Fibroblast of skin of left quadriceps (primary cell): ENCODE measurements at places on chromosomes 1 and 21.

- peak; percentile 88 for DNase-seq
Observed at GRCh38 chr1:225657462-225657989, 4.6 kb upstream of the ENAH start.

DNA sequence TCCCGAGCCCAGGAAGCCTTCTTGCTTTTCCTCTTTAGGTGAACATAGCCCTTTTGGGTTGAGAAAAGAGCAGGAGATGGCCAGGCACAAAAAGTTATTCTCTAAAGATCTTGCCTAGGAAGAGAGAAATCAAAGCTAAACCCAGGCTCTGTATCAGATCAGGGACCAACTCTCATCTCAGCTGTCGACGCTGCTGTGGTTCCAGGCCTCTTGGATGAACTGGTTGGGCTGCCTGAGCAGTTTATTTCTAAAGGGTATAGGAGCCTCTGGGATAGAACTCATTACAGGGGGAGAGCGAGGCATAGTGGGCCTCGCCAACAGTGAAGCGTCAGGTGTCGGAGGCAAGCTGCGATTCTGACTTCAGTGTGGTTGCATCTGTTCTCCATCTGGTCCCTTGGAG is 82.6 kb upstream of the F3 start:
- DNase-seq, result no peak

GRCh38 chr1:232786845-232787455 is 18.3 kb upstream of the MAP10 start:
- DNase-seq, result no peak

DNA sequence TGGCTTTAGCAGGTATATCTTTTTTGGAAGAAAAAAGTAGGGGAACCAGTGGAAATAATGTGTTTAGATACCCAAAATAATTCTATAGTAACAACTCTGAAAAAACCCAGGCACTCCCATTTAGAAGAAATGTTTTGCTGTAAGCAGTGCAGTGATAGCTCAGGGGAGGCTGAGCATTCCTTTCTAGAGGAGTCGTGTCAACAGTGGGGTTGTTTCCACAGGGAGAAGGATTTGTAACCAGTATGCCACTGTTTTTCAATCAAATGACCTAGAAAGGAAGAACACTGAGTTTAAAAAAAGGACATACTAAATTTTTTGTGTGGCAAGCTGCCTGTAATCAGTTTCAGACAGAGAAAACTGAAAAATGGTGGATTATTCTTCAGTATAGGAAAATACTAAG is 2.4 kb downstream of the PGD start:
- DNase-seq, result no peak

GRCh38 chr21:32523988-32524719 is 61.2 kb downstream of the TCP10L start:
- peak; percentile 27 for DNase-seq

- no peak for DNase-seq
Observed at GRCh38 chr1:233960386-233960785, 55.9 kb downstream of the SLC35F3 start.

DNA sequence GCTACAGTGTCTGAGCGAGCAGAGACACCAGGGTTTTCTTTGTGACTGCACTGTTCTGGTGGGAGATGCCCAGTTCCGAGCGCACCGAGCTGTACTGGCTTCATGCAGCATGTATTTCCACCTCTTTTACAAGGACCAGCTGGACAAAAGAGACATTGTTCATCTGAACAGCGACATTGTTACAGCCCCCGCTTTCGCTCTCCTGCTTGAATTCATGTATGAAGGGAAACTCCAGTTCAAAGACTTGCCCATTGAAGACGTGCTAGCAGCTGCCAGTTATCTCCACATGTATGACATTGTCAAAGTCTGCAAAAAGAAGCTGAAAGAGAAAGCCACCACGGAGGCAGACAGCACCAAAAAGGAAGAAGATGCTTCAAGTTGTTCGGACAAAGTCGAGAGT is 2.7 kb downstream of the ZBTB18 start:
- no peak for DNase-seq

- no peak for DNase-seq
Observed at GRCh38 chr21:36551321-36551720, 71.4 kb upstream of the CLDN14 start.

- DNase-seq, result no peak
Observed at GRCh38 chr1:17618558-17619247, 79.2 kb downstream of the ARHGEF10L start.

GRCh38 chr1:118650107-118650807 is 337.9 kb downstream of the TBX15 start:
- DNase-seq, result no peak

- DNase-seq, result no peak
Observed at GRCh38 chr1:212671342-212672031, 28.2 kb downstream of the BATF3 start.

GRCh38 chr1:244112636-244113035 is 61.6 kb downstream of the ZBTB18 start:
- DNase-seq, result peak; percentile 85

- DNase-seq, result no peak
Observed at GRCh38 chr1:166597516-166597915, 241.8 kb upstream of the POGK start.

- no peak for DNase-seq
Observed at GRCh38 chr1:66426239-66426853, 107.6 kb upstream of the SGIP1 start.

GRCh38 chr1:160127865-160128523 is 12.4 kb downstream of the ATP1A2 start:
- DNase-seq, result no peak

DNA sequence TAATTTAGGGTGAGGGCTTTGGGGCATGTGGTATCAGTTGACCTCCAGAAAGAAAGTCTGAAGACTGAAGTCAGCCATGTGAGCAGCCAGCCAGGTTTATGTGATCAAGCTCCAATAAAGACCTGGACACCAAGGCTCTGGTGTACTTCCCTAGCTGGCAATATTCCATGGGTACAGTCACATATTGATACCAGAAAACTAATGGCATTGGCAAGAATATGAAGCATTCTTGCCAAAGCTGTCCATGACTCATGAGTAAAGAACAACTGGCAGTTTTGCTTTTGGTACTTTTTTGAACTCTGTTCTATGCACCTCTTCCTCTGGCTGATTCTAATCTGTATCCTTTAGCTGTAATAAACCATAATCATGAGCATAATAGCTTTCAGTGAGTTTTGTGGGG is 415.3 kb upstream of the CAMK1G start:
- no peak for DNase-seq

DNA sequence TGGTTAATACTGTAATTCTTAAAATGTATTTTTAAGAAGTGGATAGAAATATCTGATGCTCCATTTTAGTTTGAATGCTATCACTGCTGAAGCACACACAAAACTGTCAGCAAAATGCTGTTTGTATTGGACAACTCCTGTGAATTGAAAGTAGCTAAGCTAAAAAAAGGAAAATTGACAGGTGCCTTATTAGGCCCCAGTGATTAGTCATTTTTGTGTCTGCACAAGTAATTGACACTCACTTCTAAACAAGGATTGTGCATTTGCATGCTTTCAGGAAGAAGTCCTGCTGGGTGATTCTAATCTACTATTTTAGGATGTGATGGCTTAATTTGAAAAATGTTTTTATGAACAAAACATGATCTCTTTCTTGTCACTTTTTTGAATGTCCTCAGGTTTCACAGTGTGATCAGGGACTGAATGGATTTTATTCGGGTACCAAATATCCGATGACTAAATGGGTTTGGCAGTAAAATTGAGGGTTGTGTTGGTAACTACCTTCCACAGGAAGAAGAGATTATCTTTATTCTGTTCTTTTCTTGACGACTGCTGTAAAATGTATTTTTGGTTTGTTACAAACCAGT is 13.0 kb upstream of the MAP3K7CL start:
- DNase-seq, result no peak

GRCh38 chr1:247291833-247292561 is 36.1 kb downstream of the VN1R5 start:
- DNase-seq, result no peak

GRCh38 chr1:45669859-45670655 is 16.3 kb downstream of the GPBP1L1 start:
- DNase-seq, result peak; percentile 18

GRCh38 chr1:153705484-153705883 is 22.4 kb upstream of the INTS3 start:
- no peak for DNase-seq

DNA sequence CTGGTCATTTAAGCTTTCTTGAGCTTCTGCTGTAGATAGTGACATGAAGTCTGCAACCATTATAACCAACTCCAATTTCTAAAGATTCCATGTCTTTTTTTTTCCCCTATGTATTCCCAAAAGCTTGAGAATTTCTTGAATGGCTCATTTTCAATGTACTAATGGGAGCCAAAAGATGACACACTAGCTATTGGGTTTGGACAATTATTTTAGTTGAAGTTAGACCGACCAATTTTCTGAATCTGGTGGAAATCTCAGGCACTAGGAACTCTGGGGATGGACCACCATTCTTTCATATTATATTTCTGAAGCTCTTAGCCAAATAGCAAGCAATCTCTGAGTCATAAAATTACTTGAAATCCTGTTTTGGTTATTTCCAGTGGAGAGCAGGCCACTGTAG is 617.4 kb upstream of the ADAMTS5 start:
- no peak for DNase-seq

DNA sequence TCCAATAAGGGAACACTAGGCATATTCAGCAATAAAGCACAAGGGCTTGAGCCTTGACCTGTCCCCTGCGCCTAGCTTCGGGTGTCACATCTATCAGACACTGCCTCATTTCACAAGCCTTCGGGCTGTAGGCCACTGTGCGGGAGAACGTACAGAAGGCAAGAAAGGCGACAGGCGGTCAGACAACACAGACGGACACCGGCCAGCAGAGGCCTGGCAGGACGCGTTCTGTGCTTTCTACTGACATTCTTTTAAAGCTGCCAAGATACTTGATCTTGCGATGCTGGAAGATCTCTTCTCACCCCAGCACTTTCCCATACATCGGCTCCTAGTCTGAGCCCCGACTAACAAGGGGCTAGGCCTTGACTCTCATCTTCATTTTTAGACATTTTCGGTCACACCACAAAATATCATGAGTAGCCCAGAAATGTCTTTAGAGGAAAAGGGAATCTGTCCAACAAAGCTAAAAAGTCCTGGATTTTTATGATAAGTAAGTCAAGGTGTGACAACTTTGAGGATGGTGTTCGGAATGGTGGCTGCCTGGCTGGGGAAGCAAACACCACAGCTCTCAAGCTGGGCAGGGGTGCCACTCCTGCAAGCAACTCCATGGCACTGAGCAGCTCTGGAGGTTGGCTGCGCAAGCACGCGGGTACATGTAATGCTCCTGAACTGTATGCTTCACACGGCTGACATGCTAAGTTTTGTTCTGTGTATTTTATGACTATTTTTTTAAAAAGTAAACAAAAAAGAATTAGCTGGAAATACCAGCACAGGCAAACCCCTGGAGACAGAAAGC is 18.7 kb downstream of the RIPK4 start:
- DNase-seq, result no peak

DNA sequence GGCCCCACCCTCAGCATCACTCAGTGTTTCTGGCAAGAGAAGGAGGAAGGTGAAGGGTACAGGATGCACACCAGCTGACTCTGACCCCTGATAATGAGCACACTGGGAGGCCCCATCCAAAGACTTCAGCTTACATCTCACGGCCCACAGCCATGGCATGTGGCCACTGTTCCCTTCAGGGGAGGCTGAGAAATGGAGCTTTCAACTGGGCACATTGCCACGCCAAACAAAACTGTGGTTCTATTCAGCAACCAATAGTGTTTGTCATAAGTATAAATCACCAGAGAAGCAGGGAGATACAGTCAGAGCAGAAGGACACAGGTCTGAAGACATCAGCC is 12.7 kb upstream of the TRAF3IP3 start:
- peak; percentile 34 for DNase-seq

DNA sequence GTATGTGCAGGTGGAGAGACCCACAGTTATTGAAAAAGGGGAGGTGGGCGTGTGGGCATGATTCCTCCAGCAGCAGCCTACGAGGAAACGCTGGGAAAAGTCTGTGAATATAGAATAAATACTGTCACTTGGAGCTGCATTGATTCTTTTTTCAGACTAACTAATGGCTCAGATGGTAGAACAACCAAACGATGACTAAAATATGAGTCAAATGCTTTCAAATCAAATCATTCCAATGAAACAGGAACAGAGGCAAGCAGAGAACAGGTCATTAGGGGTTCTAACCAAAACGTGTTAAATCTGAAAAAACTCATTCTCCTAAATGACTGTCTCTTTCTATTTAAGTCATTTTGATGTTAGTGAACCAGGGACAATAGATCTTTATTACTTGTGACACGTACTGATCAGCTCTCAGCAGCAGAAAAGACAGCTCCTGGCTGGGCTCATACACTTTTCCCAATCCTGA is 35.1 kb upstream of the SEC16B start:
- no peak for DNase-seq

GRCh38 chr21:42991992-42992740 is 17.8 kb downstream of the PKNOX1 start:
- peak; percentile 69 for DNase-seq

DNA sequence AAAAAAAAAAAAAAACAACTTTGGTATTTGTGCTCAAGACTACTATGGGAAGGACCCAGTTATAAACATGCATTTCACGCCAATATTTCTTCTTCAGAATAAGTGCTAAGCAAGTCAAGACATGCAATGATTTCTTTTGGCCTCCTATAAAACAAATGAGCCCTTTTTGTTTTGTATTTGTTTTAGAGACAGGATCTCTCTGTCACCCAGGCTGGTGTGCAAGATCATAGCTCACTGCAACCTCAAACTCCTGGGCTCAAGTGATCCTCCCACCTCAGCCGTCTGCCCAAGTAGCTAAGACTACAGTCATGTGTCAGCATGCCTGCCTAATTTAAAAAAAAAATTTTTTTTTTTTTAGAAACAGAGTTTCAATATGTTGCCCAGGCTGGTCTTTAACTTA is 348.7 kb downstream of the PCP4 start:
- DNase-seq, result no peak

DNA sequence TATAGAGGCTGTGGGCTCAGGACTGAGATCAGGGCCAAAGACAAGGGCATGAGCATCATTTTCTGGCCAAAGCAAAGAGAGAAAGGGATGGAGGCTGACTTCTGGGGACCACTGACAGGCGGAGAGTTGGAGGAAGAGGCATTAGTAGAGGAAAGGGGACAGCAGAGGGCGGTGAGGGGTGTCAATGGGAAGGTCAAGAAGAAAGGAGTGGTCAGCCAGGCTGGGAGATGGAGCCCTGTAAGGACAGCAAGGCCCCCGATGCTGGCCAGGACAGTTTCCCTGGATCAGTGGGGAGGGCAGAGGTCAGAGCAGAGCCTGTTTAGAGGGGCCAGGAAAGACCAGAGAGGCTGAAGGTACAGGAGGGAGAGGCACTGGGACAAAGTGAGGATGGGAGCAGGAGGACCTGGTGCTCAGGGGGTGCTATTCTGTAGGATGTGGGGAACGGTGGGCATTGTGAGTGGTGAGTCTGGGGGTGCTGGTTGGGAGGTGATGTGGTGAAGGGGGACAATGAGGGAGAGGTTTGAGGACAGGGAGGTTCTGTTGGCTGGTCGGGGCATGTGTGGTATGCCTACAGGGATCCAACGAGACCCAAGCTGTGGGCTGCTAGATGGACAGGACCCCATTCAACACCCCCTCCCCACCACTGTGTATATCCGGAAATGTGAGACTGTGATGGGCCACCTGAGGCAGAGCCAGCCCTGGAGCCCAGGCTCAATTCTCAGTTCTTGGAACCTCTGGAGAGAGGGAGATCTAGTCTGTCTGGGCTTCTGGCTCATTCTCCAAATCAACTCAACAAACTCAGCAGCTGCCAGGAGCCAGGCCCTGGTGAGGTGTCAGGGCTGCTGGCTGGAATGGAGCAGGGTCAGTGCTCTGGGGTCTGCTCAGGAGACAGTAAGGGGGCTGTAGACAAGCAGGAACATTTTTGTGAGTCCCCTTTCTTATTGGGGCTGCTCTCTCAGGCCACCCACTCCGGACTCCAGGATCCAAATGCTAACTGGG is 1.4 kb upstream of the FAM151A start:
- DNase-seq, result no peak
